ENCODE measurements at places on chromosomes 3 and 15.

DNA sequence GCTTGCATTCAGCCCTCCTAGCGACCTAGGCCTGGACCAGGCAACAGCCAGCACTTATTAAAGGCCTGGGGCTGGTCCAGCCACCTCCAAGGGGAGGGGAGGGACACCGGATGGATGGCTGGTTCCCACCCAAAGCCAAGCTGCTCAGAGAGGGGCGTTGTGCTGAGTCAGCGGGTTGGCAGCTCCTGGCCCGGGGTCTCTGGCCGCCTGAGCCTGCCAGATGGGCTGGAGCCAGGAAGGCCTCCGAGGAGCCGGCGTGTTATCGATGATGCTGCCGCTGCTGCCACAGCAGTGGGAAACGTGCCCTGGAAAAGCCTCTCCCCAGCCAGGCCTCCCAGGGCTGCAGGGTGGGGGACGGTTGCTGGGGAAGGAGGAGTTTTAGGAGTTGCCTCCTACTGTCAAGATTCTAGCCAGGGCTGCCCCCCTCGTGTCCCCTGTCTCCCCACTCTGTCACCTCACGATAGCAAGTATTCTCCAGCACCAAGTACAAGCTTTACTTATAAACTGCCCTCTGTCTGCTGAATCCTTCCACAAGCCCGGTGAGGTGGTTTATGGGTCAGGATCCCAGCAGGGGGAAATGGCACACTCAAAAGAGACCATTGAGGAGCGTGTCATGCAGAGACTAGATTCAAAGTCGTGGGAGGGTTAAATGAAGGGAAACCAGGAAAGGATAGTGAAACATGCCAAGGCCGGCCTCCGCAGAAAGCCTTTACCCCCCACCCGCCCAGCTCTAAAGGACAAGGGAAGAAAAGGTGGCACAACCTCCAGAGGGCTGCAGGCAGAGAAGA is 43.2 kb upstream of the TSEN2 start:
- no peak for DNase-seq

GRCh38 chr3:44442596-44443309 is 34.7 kb downstream of the ZNF445 start:
- no peak for DNase-seq

GRCh38 chr3:143831208-143831607 is 17.1 kb downstream of the SLC9A9 start:
- peak; percentile 58 for DNase-seq

GRCh38 chr3:153038779-153039178 is 123.2 kb upstream of the RAP2B start:
- no peak for DNase-seq

GRCh38 chr15:96181217-96181616 is 149.3 kb upstream of the NR2F2 start:
- no peak for DNase-seq

GRCh38 chr15:55858661-55859060 is 115.7 kb upstream of the PRTG start:
- DNase-seq, result no peak

DNA sequence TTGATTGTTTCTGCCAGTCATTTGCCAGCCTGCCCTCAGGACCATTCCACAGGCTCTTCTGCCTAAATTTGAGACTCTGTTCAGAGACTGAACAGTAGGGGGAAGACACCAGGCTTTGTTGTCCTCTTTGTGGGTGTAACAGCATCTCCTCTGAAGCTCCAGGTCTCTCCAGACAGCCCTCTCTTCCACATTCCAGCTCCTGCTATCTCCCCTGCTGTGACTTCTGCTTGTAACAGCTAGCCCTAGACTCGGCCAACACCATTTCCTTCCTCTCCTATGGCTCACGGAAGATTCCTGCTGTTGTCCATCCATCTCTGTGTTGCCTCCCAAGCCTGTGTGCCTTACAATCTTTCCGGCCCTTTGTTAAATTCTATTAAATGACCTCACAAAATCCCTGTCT is 40.2 kb downstream of the SUCLG2 start:
- DNase-seq, result no peak

DNA sequence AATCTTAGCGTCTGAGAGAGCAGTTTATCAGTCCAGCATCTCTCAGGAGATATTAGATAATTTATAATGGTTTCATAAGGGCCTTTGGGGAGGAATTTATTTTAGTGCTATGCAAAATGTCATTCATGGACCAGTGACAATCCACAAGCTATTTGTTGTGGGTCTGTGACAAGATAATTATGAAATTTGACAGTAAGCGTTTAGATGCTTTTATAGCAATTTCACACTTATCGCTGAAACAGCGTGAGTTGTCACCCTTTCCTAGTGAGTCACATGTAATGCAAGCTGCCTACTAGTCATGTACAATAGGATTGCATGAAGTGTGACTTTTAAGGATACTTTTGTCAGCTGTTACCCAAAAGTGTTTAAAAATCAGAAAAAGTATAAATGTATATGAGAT is 315.6 kb upstream of the THBS1 start:
- no peak for DNase-seq

GRCh38 chr15:80596521-80596976 is 98.6 kb upstream of the ABHD17C start:
- no peak for DNase-seq

GRCh38 chr3:45544717-45545296 is 49.7 kb upstream of the LIMD1 start:
- no peak for DNase-seq

DNA sequence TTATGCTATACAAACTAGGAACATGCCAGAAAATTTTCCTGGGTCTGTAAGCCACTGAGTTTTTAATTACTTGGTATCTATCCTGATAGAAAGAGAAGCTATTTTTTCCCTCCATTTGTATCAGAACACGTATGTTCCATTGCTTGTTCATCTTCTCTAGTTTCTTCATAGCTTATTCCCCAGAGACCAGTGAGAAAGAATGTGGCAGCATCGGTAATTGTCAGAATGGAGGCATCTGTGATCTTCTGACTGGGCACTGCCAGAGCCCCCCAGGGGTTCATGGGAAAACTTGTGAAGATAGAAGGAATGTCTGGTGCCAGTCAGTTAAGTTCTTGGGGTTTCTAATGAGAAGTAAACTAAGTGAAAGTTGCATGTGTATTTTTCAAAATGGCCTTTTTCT is 720.2 kb upstream of the GOLIM4 start:
- no peak for DNase-seq

DNA sequence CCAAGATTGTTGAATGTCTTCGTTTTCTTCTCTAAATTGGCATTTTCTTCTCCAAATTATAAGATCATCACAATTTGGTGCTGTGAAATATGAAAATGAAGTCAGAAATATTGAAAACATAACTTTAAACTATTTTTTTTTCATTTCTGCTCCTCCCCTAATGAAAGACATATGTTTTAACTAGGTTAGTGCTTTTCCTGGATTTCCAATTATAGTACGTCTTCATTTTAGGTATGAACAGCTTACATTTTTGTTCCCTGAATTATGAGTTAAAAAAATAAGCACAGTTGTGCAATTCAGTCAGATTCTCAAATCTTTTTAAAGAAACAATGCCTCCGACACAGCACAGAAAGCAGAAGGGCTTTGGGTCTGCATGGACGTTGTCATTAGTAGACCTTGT is 83.5 kb upstream of the CFAP20DC start:
- DNase-seq, result peak; percentile 8

- DNase-seq, result no peak
Measured at GRCh38 chr3:73783811-73784210, 159.1 kb upstream of the PDZRN3 start.

All from HS-5 (cell line).